GOT3 (cell line): ENCODE measurements at places on chromosomes 13 and 19.
A peak's percentile ranks its signal among the peaks of the same experiment; 100 is the strongest.

DNA sequence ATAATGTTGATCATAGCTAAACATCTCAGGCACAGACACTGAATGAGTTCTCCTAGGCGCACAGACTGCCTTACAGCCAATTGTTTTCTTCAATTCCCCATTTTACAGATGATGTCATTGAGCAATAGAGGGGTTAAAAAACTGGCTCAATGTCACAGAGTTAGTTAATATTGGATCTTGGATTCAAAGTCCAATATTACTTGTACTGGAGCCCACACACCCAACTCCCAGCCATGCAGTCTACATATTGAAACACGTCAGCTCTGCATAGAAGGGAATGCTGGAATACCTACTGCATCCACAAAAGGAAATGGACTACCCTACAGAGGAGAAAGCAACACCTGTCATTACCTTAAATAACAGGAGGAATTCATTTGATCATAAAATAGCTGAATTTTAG, 76.1 kb upstream of the SLC15A1 start:
- DNase-seq = no peak

GRCh38 chr13:51721496-51721895, 82.5 kb downstream of the DHRS12 start:
- DNase-seq = no peak

- DNase-seq = no peak
These were observed 5.2 kb upstream of the ZNF579 start for GRCh38 chr19:55585658-55586339.

- DNase-seq = no peak
These were observed 260.9 kb downstream of the DCT start for GRCh38 chr13:94218537-94218936.

DNA sequence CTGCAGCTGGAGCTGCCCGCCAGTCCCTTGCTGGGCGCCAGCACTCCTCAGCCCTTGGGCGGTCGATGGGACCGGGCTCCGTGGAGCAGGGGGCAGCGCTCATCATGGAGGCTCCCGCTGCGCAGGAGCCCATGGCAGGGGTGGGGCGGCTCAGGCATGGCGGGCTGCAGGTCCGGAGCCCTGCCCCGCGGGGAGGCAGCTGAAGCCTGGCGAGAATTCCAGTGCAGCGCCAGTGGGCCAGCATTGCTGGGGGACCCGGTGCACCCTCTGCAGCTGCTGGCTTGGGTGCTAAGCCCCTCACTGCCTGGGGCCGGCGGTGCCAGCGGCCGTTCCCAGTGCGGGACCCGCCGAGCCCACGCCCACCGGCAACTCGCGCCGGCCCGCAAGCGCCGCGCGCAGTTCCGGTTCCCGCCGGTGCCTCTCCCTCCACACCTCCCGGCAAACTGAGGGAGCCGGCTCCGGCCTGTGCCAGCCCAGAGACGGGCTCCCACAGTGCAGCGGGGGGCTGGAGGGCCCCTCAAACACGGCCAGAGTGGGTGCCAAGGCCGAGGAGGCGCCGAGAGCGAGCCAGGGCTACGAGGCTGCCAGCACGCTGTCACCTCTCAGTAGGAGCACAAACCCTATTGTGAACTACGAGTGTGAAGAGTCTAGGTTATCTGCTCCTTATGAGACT, 687.1 kb downstream of the PCDH17 start:
- no peak for DNase-seq

GRCh38 chr13:99434258-99434788, 66.9 kb upstream of the TM9SF2 start:
- no peak for DNase-seq

GRCh38 chr19:2173767-2174577, 10.2 kb downstream of the DOT1L start:
- no peak for DNase-seq

- no peak for DNase-seq
These were observed 62.4 kb downstream of the AKAP11 start for GRCh38 chr13:42334329-42334706.

DNA sequence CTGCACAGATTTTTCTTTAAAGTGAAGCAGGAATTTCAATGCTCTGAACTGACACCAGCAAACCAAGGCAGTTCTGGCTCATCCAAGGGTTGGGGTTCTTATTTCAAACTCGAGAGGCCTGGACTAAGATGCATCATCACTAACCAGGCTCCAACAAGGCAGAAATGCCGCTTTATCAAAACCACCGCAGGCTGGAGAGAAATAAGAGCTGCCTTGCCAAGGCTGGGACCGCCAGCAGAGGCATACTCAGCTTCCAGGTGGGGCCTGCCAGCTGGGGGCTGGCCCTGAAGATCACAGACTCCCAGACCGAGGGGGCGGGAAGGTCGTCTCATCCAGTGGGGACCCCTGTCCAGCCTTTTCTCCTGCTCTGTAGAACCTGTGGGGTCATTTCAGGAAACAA, 37.4 kb upstream of the GAS6 start:
- DNase-seq = no peak

DNA sequence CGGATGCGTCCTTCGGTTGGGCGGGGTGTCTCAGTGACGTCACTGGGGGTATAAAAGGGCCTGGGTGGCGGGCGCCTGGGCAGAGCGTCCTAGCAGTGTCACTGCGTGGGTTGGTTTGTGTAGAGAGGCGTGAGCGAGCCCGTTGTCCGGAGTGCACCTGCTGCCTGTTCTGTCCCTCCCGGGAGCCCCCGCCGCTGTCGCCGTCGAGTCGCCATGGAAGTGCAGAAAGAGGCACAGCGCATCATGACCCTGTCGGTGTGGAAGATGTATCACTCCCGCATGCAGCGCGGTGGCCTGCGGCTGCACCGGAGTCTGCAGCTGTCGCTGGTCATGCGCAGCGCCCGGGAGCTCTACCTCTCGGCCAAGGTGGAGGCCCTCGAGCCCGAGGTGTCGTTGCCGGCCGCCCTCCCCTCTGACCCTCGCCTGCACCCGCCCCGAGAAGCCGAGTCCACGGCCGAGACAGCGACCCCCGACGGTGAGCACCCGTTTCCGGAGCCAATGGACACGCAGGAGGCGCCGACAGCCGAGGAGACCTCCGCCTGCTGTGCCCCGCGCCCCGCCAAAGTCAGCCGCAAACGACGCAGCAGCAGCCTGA, 2.9 kb downstream of the IER2 start:
- DNase-seq = peak; percentile 97

- no peak for DNase-seq
These were observed 12.0 kb upstream of the CYP2A13 start for GRCh38 chr19:41076286-41076685.
